ENCODE measurements at places on chromosomes 13 and 19. TPM values are rescaled to one million over a fixed set of nuclear protein-coding genes. Genes with fewer than 3 reads are reported as not detected.

DNA sequence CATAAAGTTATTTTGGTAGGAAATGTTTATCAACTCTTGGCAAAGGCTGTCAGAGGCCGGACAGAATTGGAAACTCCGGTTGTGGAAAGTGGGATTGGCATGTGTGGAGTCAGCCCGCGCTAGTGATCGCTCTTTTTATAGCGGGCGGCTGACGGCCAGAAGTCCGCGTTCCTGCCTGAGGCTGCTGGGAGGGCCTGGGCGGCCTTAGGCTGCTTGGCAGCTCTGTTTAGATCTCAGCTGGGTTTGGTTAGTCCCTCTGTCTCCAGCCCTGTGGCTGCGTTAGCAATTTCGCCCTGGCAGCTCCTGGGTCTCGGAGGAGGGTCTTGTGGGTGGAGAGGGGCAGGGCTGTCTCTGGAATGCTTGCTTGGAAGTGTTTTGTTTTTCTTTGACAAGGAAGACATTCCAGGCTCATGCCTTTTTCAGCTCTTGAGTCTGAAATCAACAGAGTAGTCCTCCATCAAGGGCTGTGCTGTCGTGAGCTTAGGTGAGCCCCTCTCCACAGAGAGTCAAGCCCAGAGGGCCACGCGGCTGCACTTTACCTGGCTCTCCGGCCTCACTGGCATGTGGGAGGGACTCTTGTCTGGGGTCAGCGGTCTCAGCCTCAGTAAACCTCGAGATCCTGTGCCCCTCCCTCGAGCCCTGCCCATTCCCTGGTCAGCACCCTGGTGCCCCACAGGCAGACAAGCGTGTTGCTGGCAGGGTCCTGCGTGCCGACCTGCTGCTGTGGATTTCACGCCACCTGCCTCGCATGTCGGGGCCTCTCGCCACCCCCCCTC is 22.5 kb downstream of the DOT1L start:
- H3K36me3 ChIP-seq, result peaks cover 3% of the 10 kb centered on the region
- no peaks in the 10 kb centered on the region for H3K27me3 ChIP-seq
- no peak overlapping the region for H3K4me3 ChIP-seq
- peaks cover 47% of the 10 kb centered on the region for H3K4me1 ChIP-seq

The ZNF568 gene
- total RNA-seq, result 5.5 TPM

The ZNF793 gene
- total RNA-seq, result 9.8 TPM

DNA sequence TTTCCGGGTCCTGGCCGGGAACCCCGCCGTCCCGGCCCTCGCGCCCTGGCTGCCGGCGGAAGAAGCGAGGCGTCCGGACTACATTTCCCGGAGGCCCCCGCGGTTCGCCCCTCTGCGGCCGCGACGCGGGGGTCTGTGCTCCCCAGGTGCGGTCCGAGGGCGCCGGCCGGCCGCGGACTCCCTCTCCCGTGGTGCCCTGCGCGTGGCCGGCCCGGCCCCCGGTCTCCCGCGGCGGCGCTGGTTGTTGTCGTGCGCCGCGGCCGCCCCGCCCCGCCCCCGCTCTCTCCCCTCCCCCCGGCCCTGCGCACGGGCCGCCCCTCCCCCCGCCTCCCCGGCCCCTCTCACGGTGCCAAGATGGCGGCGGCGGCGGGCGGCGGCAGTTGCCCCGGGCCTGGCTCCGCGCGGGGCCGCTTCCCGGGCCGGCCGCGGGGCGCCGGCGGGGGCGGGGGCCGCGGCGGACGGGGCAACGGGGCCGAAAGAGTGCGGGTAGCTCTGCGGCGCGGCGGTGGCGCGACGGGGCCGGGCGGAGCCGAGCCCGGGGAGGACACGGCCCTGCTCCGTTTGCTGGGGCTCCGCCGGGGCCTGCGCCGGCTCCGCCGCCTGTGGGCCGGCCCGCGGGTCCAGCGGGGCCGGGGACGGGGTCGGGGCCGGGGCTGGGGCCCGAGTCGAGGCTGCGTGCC is at the start of gene KMT2B:
TSS of gene KMT2B (plus strand) at position 339 of the 680 bp plus-strand sequence. CDS start at position 355, 16 bp downstream.
- H3K27ac ChIP-seq, result peak within 1 kb of the TSS; percentile 58
- H3K4me1 ChIP-seq, result peaks cover 18% of the 10 kb centered on the region
- no peak for DNase-seq
- peaks cover 2% of the 10 kb centered on the region for H3K27me3 ChIP-seq
- no peaks in the 10 kb centered on the region for H3K36me3 ChIP-seq
- H3K4me3 ChIP-seq, result peak within 1 kb of the TSS; percentile 69

GRCh38 chr13:80441968-80442367 is 101.0 kb upstream of the SPRY2 start:
- no peaks in the 10 kb centered on the region for H3K4me1 ChIP-seq
- H3K27ac ChIP-seq, result no peak overlapping the region
- H3K27me3 ChIP-seq, result no peaks in the 10 kb centered on the region
- no peaks in the 10 kb centered on the region for H3K36me3 ChIP-seq
- no peak overlapping the region for H3K4me3 ChIP-seq

The ZSCAN4 gene
- 1.2 TPM for total RNA-seq

GRCh38 chr13:102310691-102311418 is 91.0 kb downstream of the FGF14 start:
- no peaks in the 10 kb centered on the region for H3K4me1 ChIP-seq
- no peak overlapping the region for H3K27ac ChIP-seq
- peaks cover 2% of the 10 kb centered on the region for H3K27me3 ChIP-seq
- H3K36me3 ChIP-seq, result no peaks in the 10 kb centered on the region
- H3K4me3 ChIP-seq, result no peak overlapping the region
